ENCODE measurements at places on chromosomes 12 and 14.

GRCh38 chr14:26400373-26400772, 197.5 kb downstream of the NOVA1 start:
- no peak for DNase-seq

GRCh38 chr14:90573385-90574105, 176.7 kb downstream of the CALM1 start:
- peak; percentile 42 for DNase-seq

DNA sequence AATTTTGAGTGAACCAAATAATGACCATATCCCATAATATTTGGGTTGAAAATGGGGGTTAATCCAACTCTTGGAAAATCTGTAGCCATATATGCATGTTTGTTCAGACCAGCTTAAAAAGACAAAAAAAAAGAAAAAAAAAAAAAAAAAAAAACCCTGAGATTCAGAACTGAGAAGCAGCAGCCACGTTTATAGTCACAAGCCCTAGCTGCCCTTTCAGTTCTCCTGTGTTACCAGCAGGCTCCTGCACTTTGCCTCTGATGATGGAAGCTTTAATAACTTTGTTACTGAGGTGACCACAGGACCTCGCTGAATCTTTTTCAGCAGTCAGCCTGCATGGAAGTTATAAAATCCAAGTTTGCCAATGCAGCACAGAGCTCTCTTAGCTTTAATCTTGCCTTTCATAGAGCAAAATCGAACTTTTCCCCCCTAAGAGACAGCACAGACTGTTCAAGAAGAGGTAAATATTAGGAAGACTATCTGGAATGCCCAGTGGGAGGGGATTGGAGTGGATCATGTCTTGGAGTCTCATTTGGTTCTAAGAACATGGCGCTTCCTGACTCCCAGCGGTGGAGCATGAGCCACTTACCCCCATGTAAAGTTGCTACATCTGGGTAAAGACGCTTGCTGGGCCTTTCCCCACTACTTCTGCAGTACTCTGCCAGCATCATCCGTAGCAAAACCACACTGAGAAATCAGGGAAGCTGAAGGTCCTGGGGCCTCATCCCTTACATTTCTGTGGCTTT, 20.6 kb downstream of the GNG2 start:
- no peak for DNase-seq

DNA sequence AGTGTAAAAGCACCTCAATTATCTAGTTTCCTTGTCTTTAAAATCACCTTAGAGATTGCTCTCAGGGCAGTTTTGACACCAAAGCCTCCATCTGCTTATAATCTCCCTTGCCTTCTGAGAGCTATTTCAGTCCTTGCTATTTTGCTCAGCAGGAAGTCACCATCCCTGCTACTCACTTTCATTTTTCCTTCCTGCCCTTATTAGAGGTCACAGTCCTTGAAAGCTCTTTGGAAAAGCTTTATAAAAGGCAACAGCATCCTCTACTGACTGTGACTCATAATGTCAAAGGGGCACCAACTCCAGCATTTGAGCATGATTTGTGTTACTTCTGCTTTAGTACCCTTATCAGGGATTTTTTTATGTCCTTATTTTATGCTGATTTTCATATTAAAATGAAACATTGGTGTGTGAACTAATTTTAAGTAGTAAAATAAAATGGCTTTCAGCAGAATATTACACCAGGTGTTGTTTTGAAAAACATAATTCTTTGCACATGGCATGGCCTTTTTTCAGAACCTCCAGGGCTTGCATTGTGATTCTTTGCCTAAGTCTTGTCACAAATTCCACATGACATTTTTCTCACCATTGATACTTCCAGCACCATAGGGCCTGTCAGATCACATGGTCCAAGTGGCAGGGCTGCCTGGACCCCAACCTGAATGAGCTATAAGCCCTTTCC, 213.0 kb downstream of the ADAMTS20 start:
- no peak for DNase-seq

- no peak for DNase-seq
Observed at GRCh38 chr12:40215982-40216381, 8.8 kb upstream of the LRRK2 start.

DNA sequence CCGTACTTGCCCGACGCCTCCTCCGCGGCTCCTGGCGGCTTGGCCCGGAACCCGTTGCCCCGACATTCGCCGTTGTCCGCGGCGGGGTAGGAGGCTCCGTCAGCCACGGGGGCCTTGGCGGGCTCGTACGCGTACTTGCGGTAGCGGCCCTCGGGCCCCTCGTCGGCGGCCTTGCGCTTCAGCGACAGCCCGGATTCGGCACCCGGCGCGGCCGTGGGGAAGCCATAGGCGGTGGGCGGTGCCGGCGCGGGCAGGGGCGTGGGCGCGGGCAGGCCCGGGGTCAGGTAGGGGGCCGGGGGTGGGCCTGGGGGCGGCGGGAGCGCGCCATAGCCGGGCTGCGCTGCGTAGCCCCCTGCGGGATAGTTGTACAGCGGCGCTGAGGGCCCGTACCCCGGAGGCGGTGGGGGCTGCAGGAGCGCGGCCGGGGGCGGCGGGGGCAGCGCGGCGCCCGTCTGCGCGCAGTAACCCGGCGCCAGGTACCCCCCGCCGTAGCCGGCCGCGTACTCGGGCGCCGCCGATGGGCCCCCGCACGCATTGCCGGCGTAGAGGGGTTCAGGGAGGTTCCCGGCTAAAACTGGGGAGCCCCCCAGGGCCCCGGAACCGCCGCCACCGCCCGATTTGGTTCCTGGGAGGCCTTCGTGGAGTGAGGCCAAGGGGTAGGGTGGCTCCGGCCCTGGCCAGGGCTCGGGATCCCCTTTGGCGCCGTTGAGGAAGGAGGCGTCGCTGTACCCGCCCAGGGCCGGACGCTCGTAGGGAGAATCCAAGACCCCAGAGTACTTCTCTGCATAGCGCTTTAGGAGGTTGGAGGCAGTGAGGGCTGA, 26.9 kb downstream of the FIGNL2 start:
- DNase-seq: no peak

- DNase-seq: no peak
Observed at GRCh38 chr12:111761706-111762105, 5.0 kb upstream of the ALDH2 start.

DNA sequence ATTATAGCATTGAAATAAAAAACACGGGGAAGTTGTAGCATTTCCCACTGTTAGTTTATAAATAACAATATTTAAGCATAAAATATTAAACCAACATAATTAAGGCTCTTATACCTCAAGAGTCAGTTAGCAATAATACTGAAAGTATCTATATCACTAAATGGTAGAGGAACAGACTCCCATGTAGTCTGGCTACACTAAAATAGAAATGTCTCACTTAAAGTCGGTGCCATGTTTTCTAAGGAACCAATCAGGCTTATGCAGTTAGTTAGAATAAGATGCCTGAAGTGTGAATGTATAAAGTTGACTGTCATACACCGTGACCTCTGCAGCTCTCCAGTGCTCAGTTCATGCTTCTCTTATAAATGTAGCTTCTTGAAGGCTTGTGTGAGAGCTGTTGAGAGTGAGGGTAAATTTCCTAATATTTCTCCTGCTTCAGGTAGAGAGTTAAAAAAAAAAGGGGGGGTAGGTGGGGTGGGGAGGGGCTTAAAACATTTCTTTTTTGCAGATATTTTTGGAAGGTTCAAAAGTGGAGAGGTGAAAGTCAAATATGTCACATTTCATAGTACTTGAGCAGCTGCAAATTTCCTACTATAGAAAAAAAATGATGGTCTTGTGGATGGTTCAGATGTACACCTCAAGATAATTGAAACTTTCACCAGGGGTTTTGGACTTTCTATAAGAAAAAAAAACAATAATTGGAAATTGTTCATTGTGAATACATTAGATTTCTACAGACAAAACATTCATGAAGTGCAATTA, 64.5 kb downstream of the PTCSC3 start:
- DNase-seq: no peak

GRCh38 chr12:105945880-105946279, 192.9 kb downstream of the NUAK1 start:
- no peak for DNase-seq

- DNase-seq: peak; percentile 34
Observed at GRCh38 chr14:96067985-96068930, 29.1 kb downstream of the C14orf132 start.

GRCh38 chr12:95637471-95638155, 86.3 kb upstream of the USP44 start:
- DNase-seq: no peak

GRCh38 chr14:86462193-86462753, 932.3 kb downstream of the FLRT2 start:
- no peak for DNase-seq

- DNase-seq: no peak
Observed at GRCh38 chr12:108820707-108821406, 36.5 kb downstream of the SSH1 start.

- peak; percentile 12 for DNase-seq
Observed at GRCh38 chr12:124294780-124295341, at the start of gene RFLNA. RFLNA (plus strand) TSS chr12:124295093; CDS start chr12:124295430, 337 bp downstream.

DNA sequence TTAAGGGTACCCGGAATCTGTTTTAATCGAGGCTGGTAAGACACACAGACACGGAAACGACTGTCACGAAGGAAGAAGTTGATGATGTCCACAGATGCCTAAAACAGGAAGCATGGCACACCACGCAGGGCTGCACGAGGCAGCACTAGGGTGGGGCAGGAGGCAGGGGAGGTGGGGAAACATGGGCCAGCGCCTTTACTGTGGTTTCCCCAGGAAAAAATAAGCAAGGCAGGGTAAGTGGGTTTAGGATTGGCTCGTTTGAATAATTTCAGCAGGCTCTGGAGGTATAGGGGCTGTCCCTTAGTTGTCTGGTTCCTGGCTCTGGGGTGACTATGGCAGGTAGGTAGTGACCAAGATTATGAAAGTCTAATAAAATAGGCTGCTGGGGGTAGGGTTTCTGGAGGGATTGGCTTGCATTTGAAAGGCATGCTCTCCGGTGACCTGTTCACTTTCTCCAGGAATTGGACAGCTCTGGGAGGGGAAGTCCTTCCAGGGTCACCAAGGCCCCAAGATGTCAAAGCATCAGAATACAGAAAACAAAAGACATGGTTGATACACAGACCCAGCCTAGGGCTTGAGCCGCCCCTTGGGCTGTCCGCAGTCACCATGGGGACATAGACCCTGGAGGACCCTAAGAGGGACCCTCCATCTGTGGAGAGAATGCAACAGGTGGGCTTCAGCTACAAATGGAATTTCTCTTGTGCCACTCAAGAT, 35.3 kb downstream of the MAP1LC3B2 start:
- no peak for DNase-seq

DNA sequence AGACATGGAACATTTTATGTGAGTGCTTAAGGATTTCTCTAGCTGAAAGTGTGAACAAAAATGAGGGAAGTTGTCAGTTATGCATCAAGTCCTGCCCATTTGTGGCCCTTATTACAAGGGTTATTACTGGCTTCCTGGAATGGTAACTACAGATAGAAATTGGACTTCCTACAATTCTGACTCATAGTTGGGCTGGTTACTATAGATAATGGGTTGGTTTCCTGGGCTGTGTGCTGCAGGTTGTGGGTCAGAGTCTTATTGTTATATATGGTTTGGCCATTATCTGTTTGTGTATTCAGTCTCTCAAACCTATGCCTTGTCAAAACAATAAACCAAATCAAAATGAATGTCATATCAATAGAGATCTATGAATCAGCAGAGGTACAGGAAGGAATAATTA, 313.7 kb downstream of the ADAMTS20 start:
- DNase-seq: no peak

- DNase-seq: no peak
Observed at GRCh38 chr12:18612971-18613370, 124.8 kb downstream of the PLCZ1 start.

GRCh38 chr12:130633771-130634170, 82.3 kb downstream of the RIMBP2 start:
- DNase-seq: peak; percentile 98

DNA sequence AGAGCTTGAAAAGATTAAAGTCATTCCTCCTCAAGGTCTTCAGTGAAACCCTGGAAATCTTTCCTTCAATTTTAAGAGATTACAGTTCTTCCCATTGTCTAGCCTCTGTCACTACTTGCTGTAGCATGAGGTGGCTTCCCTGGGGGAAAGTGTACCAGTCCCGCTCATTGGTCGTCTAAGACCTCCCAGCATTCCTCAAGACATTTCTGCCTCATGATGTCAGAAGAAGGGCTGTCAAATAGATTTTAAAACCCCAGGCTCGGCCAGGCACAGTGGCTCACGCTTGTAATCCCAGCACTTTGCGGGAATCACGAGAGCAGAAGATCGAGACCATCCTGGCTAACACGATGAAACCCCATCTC, 46.7 kb downstream of the SMUG1 start:
- DNase-seq: no peak

DNA sequence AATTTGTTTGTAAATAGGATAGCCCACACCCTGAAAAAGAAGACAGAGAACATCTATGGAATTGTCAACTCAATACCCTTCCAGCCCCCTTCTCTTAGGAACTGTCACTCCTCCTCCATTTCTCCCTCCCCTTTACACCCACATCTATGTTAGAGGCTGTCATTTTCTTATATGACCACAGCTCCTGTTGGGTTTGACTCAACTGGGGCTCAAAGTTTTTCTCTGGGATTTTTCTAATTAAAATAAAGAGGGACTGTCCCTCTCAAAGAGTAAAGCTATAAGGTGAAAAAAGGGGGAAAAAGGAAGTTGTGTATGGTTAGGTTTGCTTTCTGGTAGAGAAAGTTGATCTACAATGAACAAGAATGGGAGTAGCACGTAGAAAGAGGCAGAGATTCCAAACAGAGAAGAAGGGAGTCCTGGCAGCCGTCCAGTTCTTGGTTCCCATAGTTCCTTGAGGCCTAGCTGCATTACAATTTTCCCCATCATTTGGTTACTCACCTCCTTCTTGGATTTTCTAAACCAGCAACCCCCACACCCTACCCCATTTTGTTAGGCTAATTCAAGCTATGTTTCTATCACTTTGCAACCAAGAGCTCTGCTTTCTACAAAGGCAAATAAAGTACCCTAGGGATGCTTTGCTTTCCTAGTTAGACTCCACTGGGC, 44.3 kb upstream of the STK38L start:
- no peak for DNase-seq

DNA sequence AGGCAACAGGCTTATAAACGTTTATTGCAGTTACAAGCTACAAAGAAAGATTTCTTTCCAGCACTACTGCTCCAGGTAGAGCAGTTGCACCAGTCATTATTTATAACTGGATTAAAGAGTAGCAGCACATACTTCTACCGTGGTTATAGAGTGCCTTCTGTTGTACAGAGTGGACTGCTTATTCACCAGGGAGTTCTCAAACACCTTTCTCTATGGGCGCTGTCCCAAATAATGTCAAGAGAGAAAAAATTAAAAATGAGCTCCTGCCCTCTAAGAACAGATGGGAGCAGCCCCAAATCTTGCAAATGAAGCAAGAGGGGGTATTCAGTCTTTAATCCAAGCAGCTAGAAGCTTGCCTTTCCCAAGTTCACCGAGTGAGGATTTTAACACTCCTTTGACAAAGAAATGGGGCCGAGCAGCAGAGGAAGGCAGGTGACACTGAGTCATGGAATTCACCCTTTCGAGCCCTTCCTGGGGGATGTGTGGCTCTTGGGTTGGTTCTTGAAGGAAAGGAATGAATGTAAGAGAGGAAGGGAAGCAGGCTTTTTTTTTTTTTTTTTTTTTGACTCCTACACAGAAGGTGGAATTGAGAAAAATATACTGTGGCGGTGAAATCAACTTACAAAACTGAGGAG, 181.2 kb downstream of the PRKCH start:
- no peak for DNase-seq

GRCh38 chr12:66275040-66275439, 27.3 kb upstream of the HELB start:
- DNase-seq: no peak

- no peak for DNase-seq
Observed at GRCh38 chr12:128250096-128250495, 16.9 kb upstream of the TMEM132C start.

GRCh38 chr12:48781750-48782456, 7.0 kb downstream of the ADCY6 start:
- no peak for DNase-seq
